Fibroblast of lung (primary cell): ENCODE measurements at places on chromosomes 5 and 9. TPM values are rescaled to one million over a fixed set of nuclear protein-coding genes. Genes with fewer than 3 reads are reported as not detected.

- no peak for DNase-seq
Observed at GRCh38 chr5:42235241-42235640, 188.0 kb upstream of the GHR start.

GABRA1 gene
- polyA plus RNA-seq = 0.02 TPM in 1 of 2 replicates, not detected in the other

- DNase-seq = no peak
Observed at GRCh38 chr5:147972076-147972840, 65.9 kb upstream of the C5orf46 start.

DNA sequence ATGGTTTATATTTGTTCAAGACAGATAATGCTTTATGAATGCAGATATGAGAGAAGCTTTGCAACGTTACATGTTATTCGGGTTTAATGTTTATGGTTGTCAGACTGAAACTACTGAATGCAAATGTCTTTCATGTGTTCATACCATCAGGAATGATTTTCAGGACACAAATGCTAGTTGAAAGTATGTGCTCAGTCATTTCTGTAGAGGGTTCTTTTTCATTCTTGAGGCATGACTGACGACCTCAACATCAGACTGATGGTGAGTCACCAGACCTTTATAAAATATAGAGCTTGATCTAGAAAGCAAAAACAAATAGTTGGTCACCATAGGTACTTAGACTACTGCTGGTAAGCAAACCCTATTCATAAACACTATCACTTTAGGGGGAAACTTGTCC lies 287.3 kb upstream of the NUDT12 start:
- peak; percentile 95 for DNase-seq
